ENCODE measurements at places on chromosomes 2 and 18.

DNA sequence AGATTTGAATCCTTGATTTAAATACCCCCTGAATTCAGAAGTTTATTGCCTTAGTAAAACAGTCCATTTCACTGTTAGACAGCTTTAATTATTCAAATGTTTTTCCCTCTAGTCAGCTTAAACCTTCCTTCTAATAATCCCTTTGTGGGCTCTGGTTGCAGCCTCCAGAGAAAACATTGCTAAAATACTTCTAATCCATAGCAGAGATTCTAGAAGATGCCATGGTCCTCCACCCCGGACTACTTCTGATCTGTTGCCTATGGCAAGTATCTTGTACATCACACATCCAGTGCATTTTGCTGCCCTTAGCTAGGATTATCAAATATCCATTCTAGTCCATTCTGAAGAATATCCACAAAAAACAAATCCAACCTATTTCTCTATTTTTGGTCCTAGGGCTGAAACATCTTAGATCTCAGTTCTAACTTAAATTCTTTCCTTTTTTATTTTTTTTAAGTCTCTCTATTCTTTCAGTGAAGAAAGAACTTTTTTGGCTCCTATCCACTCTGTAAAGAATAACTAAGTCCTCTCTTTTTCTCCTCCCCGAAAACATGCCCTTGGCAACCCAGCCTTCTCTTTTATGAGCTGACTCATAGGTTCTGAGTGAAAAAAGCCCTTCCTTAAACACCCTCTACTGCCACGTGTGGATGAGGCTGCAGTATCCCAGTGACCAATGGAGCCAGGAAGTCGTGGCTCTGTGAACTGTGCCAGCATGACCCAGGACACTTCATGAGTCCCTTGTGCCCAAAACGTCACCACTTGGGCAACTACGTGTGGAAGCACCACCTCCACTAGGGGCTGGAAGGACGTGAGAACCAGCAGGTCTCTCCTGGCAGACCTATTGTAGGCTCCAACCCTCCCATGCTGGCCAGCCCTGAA, 349.8 kb downstream of the TNS1 start:
- DNase-seq = no peak

- no peak for DNase-seq
Observed at GRCh38 chr18:21084511-21085078, 27.0 kb downstream of the ROCK1 start.

DNA sequence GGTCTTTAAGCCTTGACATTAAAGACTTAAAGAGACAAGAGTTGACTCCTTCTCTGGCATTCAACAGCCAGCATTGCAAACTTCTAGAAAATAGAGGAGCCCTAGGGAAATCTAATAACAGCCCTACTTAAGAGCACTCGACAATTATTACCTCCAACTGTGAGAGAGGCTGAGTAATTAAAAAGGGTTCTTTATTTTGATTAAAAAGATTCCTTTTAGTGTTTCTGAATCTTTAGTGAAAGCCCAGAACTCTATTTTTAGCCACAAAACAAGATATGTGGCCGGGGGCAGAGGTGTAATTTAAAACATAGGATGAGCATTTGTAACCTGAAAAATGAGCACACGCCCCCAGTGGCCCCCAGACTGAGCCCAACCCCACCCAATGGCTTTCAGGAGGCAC, 222.3 kb downstream of the SMAD2 start:
- no peak for DNase-seq

GRCh38 chr18:61734396-61734795, 158.4 kb downstream of the RNF152 start:
- DNase-seq = no peak

- no peak for DNase-seq
Observed at GRCh38 chr2:58476556-58476955, 235.4 kb upstream of the FANCL start.

DNA sequence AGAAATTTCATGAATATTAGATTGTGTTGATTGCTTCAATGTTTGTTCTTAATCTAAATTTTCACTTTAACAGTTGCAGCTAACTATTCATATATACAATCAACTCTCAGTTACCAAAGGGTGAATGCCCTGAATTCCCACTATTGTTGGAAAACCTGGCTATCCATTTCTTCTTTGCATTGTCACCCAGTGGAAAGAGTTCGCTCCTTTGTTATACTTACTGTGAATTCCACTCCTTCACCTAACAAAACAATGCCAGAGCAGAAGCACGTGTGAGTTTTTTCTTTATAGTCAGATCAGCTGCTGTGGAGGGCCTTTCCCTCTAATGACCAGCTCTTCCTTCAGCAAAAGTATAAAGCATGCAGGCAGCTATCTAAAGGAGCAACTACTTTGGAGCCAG, 409.2 kb upstream of the NRP2 start:
- no peak for DNase-seq

DNA sequence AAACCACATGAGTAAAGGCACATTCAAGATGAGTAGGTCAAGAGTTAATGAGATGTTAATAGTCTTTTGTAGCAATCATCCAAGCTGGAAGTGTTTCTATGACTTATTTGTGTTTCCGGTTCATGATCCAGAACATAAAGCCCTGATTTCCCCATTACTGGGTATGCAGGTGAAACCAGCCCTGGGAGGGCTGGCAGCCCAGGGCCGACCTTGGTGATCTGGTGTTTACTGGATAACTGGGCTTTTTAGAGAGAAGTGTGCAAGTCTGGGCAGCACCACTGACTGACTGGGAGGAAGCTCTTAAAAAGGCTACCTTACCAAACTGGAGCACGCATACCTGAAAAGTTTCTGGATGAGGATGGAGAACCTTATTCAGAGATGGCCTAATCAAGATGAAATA, 431.6 kb upstream of the VRK2 start:
- no peak for DNase-seq

DNA sequence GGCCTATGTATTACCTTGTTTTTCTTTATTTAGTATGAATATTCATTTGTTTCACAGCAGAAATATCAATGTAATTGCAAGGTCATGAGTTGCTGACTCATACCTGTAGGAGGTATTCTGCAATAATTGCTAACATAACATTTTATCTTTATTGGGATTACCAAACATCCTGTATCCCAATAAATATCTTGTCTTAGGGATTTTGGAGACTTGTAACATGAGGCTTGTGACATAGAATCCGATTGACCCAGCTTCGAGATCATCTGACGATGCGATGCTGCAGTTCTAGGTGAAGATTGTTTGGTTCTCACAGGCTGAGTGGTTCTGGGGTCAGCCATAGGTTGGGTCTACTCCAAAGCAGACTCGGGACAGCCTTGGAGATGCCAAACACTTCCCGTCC, 133.4 kb upstream of the RND3 start:
- DNase-seq = no peak

DNA sequence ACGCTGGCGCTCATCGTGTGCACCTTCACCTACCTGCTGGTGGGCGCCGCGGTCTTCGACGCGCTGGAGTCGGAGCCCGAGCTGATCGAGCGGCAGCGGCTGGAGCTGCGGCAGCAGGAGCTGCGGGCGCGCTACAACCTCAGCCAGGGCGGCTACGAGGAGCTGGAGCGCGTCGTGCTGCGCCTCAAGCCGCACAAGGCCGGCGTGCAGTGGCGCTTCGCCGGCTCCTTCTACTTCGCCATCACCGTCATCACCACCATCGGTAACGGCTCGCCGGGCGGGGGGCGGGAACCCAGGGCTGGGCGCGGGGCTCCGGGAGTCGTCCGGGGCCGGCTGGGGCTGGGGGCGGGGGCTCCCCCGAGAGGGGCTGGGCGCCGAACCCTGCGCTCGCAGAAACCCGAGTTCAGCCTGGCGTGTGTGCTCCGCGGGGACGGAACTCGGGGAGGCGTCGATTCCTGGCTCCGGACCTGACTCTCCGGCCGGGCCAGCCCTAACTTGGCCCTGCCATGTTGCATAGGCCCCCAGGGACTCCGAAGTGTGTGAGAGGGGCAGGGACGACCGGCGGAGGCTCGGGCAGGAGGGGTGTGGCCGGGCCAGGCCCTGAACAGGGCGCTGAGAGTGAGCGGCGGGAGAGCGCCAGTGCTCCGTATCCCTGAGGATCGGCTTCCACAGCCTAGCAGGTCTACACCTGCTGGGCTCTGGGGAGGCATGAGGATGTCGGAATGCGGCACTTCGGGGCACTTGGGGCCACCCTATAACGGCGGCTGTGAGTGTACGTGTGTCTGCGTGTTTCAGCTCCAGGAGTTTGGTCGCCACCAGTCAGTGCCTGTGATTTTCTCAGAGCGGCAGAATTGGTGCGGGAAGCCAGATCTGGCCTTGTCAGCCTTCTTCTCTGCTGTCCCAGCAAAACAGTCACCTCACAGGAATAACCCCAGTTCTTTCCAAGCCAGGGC, 651 bp downstream of the KCNK3 start:
- no peak for DNase-seq

DNA sequence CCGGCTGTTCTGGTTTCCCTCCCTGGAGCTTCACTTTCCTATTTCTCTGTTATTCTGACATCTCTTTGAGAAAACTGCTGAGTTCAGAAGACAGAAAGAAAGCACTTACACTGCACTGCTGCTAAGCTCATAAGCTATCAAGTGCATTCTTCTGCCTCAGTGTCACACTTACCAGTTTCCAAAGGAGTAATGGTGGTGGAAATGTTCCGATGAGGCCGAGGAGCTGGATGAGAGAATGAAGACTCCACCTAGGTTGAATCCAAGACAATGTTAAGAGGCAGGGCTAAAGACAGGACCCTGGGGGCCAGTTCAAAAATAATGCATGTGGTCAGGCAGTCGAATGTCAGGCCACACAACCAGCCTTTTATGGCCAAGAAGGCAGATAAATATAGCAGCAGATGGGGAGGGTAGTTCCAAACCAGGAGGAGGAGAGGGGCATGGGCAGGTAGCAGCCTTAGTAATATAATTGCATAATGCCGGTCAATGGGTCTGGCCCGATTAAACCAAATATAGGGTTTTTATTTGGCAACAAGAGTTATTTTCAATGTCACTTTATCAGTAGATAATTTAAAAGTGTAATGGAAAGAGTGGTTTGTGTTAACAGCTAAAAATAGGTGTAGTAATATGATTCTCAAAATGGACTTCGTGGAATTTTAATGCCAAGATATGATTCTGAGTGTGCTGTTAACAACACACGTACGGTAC, at the start of gene MYOM1:
Gene MYOM1 (minus strand): TSS at position 338 of the 705 bp plus-strand sequence. CDS start 4,745 bp downstream, outside the sequence.
- DNase-seq = no peak

- no peak for DNase-seq
Observed at GRCh38 chr2:181886192-181886591, 5.3 kb upstream of the ITPRID2 start.

GRCh38 chr2:28391564-28392296, 928 bp upstream of the FOSL2 start:
- DNase-seq = peak; percentile 43

- no peak for DNase-seq
Observed at GRCh38 chr2:119013671-119014070, 71.7 kb downstream of the MARCO start.

GRCh38 chr2:11744631-11745394, 1.6 kb upstream of the LPIN1 start:
- no peak for DNase-seq

DNA sequence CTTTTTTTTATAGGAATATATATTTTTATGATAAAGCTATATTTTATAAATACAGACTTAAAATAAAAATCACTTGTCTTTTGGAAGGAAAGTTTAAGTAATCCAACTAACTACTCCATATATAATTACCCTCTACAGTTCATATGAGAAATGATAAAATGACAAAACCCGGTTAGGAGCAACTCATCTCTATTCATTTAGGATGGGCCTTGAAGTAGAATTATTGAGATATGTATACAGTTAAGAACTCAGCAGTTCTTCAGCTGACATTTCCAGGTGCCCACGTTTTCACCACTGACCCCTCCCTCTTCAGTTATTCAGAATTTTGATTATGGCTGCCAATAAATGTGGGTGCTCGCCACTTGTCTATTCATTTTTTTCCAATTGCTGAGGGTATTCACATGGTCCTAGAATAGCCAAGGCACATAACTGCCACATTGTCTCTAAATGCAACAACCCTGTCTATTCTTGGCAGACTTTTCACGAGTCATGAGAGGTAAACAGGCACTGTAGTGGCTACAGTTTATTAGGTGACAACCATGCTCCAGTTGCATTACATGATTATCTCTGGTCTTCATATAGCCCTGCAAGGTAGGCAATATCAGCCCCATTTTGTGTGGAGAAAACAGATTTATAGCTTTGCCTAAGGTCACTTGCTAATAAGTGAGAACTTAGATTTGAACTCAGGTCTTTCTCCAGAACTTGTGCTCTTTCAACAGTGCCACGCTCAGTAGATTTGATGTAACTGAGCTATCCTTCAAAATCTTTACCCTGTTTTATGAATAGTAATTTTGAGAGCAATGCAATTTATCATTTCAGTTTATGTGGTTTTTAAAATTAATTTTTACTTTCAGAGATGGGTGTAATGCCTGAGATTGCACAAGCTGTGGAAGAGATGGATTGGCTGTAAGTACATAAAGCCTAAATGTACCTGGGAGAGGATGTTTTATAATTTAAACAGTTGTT, 2.9 kb downstream of the DDX1 start:
- DNase-seq = no peak

DNA sequence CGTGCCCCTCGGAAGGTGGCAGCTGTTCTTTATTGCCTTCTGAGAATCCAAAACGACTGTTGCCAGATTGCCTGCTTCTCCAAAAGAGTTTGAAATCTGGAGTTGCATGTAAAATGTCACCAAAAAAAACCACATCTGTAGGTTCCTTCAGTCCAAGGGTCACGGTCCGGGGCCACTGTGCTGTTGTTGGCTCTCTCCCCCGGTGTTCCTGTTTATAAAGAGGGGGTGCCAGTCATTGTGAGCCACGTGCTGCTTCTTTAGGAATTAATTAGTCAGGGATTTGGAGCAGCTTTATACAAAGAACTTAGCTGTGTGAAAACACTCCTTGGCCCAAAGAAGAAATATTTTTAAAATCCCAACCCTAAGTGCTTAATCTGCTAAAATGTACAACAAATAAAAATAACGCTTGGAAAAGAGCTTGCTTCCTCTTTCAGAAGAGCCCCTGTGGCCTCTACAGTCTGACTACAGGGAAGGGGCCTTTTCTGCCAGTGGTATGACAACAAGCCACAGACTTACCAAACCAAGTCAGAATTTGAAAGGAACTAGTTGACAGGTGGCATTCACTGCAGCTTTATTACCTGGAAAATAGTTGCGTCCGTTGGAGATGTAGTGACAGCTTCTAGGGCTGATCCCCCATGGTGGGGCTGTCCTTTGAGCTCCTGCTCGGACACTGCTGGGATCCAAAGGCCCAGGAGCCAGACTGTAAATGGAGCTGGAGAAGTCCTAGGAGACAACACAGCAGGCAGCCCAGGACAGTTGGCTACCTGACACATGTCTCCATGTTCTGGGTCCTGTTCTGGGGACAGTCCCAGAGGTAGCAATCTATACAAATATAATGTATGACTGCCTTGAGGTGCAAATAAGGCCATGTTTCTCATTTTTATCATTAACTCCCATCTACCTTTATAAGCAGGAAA, 84.5 kb upstream of the SLC1A4 start:
- DNase-seq = no peak

- DNase-seq = no peak
Observed at GRCh38 chr2:157244691-157245090, 12.8 kb upstream of the GALNT5 start.

GRCh38 chr2:98761267-98761781, 30.4 kb upstream of the MGAT4A start:
- peak; percentile 60 for DNase-seq
